IPS DF 6.9 (cell line): ENCODE measurements at places on chromosomes 1 and 21.

- no peak for DNase-seq
Observed at GRCh38 chr1:170284512-170284911, 138.8 kb downstream of the NTMT2 start.

- DNase-seq = no peak
Observed at GRCh38 chr1:101128846-101129245, 103.3 kb upstream of the DPH5 start.

- no peak for DNase-seq
Observed at GRCh38 chr1:106680216-106680615, 376.3 kb upstream of the PRMT6 start.

DNA sequence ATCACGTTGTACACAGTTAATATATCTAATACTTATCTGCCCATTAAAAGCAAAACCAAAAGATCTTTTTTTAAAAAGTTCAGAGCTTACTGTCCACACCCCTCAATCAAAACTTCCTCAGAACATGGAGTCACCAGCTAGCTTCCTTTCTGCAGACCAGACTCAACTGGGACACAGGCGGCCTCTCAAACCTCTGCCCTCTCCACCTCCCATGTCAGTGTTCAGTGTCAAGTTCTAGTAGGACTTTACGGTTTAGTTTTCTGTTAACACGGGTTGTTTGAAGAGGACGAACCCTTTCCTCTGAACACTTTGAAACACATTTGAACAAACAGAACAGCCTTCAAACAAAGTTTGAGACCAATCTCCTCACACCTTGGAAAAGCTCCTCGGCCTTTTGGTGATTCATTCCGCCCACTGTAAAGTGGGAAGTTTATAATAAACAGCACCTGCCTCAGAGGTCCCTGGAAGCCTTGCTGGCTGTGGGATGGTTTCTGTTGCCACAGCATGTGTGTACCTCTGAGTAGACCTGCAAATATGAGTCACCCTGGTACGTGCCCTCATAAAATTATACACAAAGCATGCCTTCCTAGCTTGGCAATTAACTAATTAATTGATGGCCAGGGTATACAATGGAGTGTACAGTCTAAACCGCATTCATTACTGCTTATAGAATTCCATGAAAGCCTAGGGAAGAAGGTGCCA, 48.4 kb upstream of the SIPA1L2 start:
- DNase-seq = no peak

DNA sequence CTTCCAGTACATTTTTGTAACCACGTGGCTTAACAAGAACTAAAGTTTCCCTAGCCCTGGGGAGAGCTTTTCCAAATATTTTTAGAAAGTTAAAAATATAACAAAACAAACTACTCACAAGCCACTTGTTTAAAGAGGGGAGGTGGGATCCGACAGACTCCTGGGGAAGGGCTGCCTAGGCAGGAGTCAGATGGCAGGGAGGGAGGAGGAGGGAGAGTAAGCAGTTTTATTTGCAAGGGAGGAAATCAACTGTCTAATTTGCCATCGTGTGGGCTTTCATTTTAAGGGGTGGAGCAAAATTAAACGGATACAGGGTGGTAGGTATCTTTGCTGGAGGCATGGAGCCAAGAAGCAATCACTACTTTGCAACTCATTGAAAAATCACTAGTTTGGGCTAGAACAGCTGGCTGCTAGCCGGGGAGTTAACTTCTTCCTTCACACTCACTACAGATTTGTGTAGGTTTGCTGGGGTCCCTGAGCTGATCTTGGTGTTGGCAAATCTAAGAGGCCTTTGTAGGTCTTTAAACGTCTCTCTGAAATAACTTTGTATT, 8.8 kb downstream of the BARHL2 start:
- DNase-seq = no peak
